Endothelial cell of umbilical vein (primary cell): ENCODE measurements at places on chromosomes 7 and 10. TPM values are rescaled to one million over a fixed set of nuclear protein-coding genes. Genes with fewer than 3 reads are reported as not detected.

- no peaks in the 10 kb centered on the region for H3K36me3 ChIP-seq
- DNase-seq = peak; percentile 43
- H3K4me1 ChIP-seq = peaks cover 2% of the 10 kb centered on the region
- H3K4me3 ChIP-seq = peak overlapping the region; percentile 8
- H3K27ac ChIP-seq = no peak overlapping the region
- peaks cover 5% of the 10 kb centered on the region for H3K27me3 ChIP-seq
Observed at GRCh38 chr10:8331896-8332729, 277.6 kb downstream of the GATA3 start.

- H3K36me3 ChIP-seq = no peaks in the 10 kb centered on the region
- no peaks in the 10 kb centered on the region for H3K4me1 ChIP-seq
- no peak overlapping the region for H3K27ac ChIP-seq
- H3K4me3 ChIP-seq = no peak overlapping the region
Observed at GRCh38 chr7:114765331-114766040, 156.4 kb upstream of the MDFIC start.

- no peak overlapping the region for H3K27ac ChIP-seq
- DNase-seq = no peak
- no peaks in the 10 kb centered on the region for H3K36me3 ChIP-seq
- no peaks in the 10 kb centered on the region for H3K4me1 ChIP-seq
- H3K27me3 ChIP-seq = no peaks in the 10 kb centered on the region
Observed at GRCh38 chr7:32263611-32264010, 193.4 kb upstream of the PDE1C start.

- H3K4me1 ChIP-seq = no peaks in the 10 kb centered on the region
- no peaks in the 10 kb centered on the region for H3K36me3 ChIP-seq
- H3K27ac ChIP-seq = no peak overlapping the region
- H3K4me3 ChIP-seq = no peak overlapping the region
Observed at GRCh38 chr7:69162931-69163670, 435.2 kb upstream of the AUTS2 start.

- H3K36me3 ChIP-seq = peaks cover 2% of the 10 kb centered on the region
- no peak overlapping the region for H3K4me3 ChIP-seq
- no peaks in the 10 kb centered on the region for H3K27me3 ChIP-seq
- no peaks in the 10 kb centered on the region for H3K4me1 ChIP-seq
- no peak for DNase-seq
- H3K27ac ChIP-seq = no peak overlapping the region
Observed at GRCh38 chr10:60892571-60892970, 51.4 kb downstream of the RHOBTB1 start.

DNA sequence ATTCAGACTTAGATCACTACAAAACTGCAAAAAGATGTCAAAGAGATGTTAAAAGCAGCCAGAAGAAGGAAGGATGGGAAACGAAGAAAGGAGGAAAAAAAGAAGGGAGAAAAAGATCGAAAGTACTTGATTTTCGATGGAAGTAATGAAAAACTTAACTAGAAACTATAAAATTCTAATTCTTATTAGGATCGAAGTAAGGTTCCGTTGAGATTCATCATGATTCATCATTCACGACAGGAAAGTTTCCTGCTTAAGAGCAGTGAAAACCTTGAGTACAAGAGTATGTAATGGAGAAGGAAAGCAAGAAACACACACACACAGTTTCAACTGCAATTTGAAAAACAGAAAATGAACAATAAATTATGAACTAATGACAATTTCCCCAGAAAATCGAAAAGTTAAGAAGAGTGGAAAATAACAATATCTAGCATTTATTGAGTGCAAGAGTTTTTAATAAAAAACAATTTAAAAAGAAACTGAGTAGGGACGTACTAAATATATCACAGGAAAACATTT lies 1.1 kb upstream of the ING3 start:
- H3K4me1 ChIP-seq = peaks cover 24% of the 10 kb centered on the region
- peak overlapping the region; percentile 100 for H3K4me3 ChIP-seq
- H3K27ac ChIP-seq = peak overlapping the region; percentile 96
- peak; percentile 36 for DNase-seq
- no peaks in the 10 kb centered on the region for H3K27me3 ChIP-seq
- H3K36me3 ChIP-seq = no peaks in the 10 kb centered on the region

GRCh38 chr7:102860351-102860811 lies 52.4 kb upstream of the LRRC17 start:
- DNase-seq = peak; percentile 83
- H3K4me1 ChIP-seq = peaks cover 7% of the 10 kb centered on the region
- peak overlapping the region; percentile 5 for H3K27ac ChIP-seq
- H3K27me3 ChIP-seq = no peaks in the 10 kb centered on the region
- no peaks in the 10 kb centered on the region for H3K36me3 ChIP-seq

- H3K27ac ChIP-seq = no peak overlapping the region
- H3K4me1 ChIP-seq = peaks cover 48% of the 10 kb centered on the region
Observed at GRCh38 chr7:150568714-150569113, 1.5 kb downstream of the GIMAP4 start.

GRCh38 chr10:130854151-130854550 lies 457.4 kb downstream of the TCERG1L start:
- no peaks in the 10 kb centered on the region for H3K27me3 ChIP-seq
- no peak for DNase-seq
- no peak overlapping the region for H3K4me3 ChIP-seq
- H3K4me1 ChIP-seq = no peaks in the 10 kb centered on the region
- no peaks in the 10 kb centered on the region for H3K36me3 ChIP-seq
- no peak overlapping the region for H3K27ac ChIP-seq

GRCh38 chr7:124310934-124311390 lies 278.1 kb upstream of the TMEM229A start:
- no peaks in the 10 kb centered on the region for H3K36me3 ChIP-seq
- no peaks in the 10 kb centered on the region for H3K4me1 ChIP-seq
- no peaks in the 10 kb centered on the region for H3K27me3 ChIP-seq
- no peak overlapping the region for H3K27ac ChIP-seq
- no peak for DNase-seq

GRCh38 chr10:93131986-93132385 lies 58.3 kb downstream of the CYP26A1 start:
- H3K27ac ChIP-seq = no peak overlapping the region
- no peaks in the 10 kb centered on the region for H3K36me3 ChIP-seq
- peaks cover 11% of the 10 kb centered on the region for H3K27me3 ChIP-seq
- DNase-seq = no peak

DNA sequence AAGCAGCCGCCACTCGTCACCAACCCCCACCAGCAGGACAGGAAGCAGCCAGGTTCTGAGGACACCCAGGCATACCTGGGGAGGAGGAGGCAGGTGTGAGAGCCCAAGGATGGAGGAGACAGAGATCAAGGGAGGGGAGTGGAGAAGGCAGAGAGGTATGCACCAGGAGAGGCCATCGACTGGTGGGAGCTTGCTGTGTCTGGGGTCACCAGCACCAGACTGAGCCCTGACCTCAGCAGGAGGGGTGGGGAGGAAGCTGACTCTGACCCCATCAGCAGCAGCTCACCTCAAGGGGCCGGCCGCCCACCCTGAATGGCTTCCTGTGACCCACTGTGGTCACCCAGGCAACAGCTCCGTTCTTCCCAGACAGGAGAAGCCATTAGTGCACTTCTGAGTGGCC lies 7.8 kb downstream of the VIPR2 start:
- H3K27ac ChIP-seq = no peak overlapping the region
- no peaks in the 10 kb centered on the region for H3K4me1 ChIP-seq
- no peaks in the 10 kb centered on the region for H3K36me3 ChIP-seq
- no peaks in the 10 kb centered on the region for H3K27me3 ChIP-seq
- DNase-seq = no peak
- H3K4me3 ChIP-seq = no peak overlapping the region

DNA sequence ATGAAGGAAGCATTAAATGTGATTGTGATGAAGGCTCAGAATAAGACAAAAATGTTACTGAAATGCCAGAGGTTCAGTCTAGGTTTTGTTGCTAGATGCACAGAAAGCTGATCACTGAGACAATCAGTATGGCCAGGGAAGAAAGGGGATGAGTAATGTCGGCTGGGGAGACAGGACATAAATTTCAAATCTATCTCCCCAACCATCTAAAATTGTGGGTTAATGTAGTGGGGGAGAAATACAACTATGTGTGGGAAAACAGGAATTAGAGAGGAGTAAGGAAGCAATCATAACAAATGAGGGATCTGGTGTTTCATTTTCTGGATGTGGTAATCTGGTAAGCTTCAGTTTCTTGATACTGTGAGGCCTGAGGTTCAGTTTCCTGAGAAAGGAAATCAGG lies 1111.0 kb downstream of the XPNPEP1 start:
- no peaks in the 10 kb centered on the region for H3K36me3 ChIP-seq
- H3K4me3 ChIP-seq = no peak overlapping the region
- H3K27ac ChIP-seq = no peak overlapping the region
- no peaks in the 10 kb centered on the region for H3K27me3 ChIP-seq

- H3K4me1 ChIP-seq = no peaks in the 10 kb centered on the region
- H3K27ac ChIP-seq = no peak overlapping the region
- H3K4me3 ChIP-seq = no peak overlapping the region
- DNase-seq = no peak
- no peaks in the 10 kb centered on the region for H3K27me3 ChIP-seq
- no peaks in the 10 kb centered on the region for H3K36me3 ChIP-seq
Observed at GRCh38 chr7:148153616-148154284, 436.8 kb upstream of the C7orf33 start.

GRCh38 chr7:140276001-140276400 lies 99.2 kb upstream of the KDM7A start:
- H3K27ac ChIP-seq = no peak overlapping the region
- no peaks in the 10 kb centered on the region for H3K36me3 ChIP-seq
- no peak for DNase-seq
- H3K27me3 ChIP-seq = no peaks in the 10 kb centered on the region

DNA sequence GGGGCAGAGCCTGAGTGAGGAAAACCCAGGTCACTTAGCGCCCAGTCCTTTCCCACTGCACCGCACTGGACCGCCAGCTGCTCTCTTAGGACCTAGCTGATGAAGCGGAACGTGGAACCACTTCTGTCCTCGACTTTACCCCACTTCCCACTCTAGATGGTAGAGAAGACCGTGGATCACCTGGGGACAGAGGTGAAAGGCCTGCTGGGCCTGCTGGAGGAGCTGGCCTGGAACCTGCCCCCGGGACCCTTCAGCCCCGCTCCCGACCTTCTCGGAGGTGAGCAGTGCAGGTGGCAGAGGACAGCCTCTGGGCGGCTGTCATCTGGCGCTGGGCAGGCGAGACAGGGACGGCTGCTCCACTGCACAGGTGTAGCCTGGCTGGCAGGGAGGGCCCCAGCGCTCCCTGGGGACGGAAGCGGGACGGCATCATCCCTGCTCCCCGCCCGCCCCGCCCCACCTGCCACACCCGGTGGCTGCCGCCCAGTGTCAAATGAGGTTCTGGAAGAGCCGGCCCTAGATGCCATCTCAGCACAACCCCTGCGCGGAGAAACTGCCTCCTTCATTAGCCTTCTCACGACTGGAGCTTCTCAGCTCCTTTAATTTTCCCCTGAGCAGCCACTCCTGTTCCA lies 11.7 kb downstream of the PLAC9 start:
- H3K27me3 ChIP-seq = no peaks in the 10 kb centered on the region
- no peak for DNase-seq
- H3K4me1 ChIP-seq = peaks cover 8% of the 10 kb centered on the region
- no peak overlapping the region for H3K27ac ChIP-seq
- no peak overlapping the region for H3K4me3 ChIP-seq

DNA sequence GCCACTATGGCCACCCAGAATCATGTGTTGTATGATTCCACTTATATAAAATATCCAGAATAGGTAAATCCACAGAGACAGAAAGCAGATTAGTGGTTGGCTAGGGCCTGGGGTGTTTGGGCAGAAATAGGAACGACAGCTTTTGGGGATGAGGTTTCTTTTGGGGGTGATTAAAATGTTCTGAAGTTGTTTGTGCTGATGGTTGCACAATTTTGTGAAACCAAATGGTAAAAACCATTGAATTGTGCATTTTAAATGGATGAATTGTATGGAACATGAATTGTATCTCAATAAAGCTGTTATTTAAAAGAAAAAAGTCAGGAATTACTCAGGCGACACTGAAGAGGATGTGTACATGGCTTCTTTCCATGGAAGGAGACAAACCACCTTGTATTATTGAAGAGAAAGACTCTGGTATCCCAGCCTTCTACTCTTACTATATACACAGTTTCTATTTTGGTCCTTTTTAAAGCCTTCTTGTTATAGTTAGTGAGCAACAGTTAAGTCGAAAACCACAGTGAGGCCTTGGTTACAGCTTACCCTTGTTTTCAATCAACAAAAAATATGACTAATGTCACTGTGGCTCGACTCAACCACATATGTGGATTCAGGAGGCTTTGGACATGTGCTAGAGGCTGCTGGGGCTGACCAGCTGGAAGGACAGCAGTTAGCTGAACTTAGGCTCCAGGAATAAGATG lies 57.1 kb upstream of the KMT2E start:
- no peaks in the 10 kb centered on the region for H3K27me3 ChIP-seq
- H3K27ac ChIP-seq = no peak overlapping the region
- peaks cover 6% of the 10 kb centered on the region for H3K4me1 ChIP-seq

DNA sequence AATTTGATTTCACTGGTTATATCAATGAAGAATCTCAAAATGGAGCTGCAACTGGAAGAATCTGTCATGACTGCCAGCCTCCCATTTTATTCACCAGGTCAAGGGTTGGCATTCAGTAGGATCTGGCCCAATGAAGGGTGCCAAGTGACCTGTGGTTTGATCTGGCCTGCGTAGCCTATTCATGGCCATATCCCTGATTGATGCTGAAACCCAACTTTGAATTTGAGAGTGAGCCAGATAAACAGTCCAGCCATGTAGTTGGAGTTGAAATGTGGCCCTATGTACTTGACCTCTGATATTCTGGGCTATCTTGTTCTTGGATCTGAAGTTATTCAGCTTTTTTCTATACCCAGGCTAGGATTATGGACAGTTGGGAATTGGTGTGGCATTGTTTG lies 1.5 kb downstream of the MKLN1 start:
- H3K27me3 ChIP-seq = no peaks in the 10 kb centered on the region
- peak; percentile 7 for DNase-seq
- H3K27ac ChIP-seq = no peak overlapping the region
- peak overlapping the region; percentile 87 for H3K4me3 ChIP-seq
- H3K36me3 ChIP-seq = no peaks in the 10 kb centered on the region
- H3K4me1 ChIP-seq = peaks cover 17% of the 10 kb centered on the region

- H3K27me3 ChIP-seq = peaks cover 59% of the 10 kb centered on the region
- no peak overlapping the region for H3K27ac ChIP-seq
- H3K36me3 ChIP-seq = no peaks in the 10 kb centered on the region
Observed at GRCh38 chr10:49400365-49400764, 4.5 kb upstream of the DRGX start.

- no peak for DNase-seq
- H3K4me1 ChIP-seq = no peaks in the 10 kb centered on the region
- no peak overlapping the region for H3K4me3 ChIP-seq
Observed at GRCh38 chr10:16559236-16559773, 37.6 kb upstream of the C1QL3 start.

- DNase-seq = no peak
- H3K4me3 ChIP-seq = no peak overlapping the region
- no peaks in the 10 kb centered on the region for H3K27me3 ChIP-seq
- H3K36me3 ChIP-seq = no peaks in the 10 kb centered on the region
- no peaks in the 10 kb centered on the region for H3K4me1 ChIP-seq
Observed at GRCh38 chr10:84825330-84825729, 496.9 kb downstream of the CCSER2 start.

GRCh38 chr7:5767066-5767465 lies 14.4 kb downstream of the RNF216 start:
- no peak for DNase-seq
- H3K27me3 ChIP-seq = no peaks in the 10 kb centered on the region
- H3K36me3 ChIP-seq = no peaks in the 10 kb centered on the region
- H3K27ac ChIP-seq = peak overlapping the region; percentile 6

The HIPK2 gene
- total RNA-seq = 40.3 and 43.8 TPM in 2 replicates
